ENCODE measurements at places on chromosomes 6 and 20.

GRCh38 chr6:143348531-143348930 lies 102.0 kb downstream of the ADAT2 start:
- no peak overlapping the region for H3K4me3 ChIP-seq
- H3K36me3 ChIP-seq, result no peaks in the 10 kb centered on the region
- DNase-seq, result peak; percentile 24
- peaks cover 7% of the 10 kb centered on the region for H3K4me1 ChIP-seq

DNA sequence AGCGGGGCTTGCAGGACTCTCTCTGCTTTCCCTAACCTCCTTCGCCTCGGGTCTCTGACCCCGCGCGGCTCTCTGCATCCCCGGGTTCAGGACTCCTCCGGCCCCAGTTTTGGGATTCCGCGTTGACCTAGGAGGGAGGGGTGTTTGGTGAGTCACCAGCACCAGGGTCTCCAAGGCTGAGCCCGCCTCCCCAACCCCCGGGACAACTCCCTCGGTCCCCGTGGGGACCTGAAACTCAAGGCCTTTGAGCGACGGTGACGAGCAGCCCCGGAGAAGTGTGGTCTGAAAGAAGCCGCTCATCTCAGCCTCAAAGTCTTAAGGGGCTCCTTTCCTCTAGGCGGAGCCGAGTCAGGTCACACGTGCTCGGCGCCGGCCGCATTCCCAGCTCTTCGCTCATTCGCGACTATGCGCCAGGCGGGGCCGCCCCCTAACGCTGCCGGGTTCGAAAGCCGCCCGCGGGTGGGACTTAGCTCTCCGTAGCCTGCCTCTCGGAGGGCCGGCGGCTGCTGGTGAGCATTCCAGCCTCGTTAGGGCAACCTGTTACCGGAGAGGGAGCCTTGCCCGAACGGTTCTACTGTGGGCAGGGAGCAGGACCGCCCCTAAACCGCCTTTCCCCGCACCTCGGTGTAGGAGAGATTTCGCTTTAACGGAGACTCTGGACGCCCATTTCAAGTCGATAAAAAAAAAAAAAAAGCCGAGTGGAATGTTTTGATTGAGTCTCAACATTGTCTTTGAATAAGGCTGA lies 3.0 kb upstream of the PRDM13 start:
- peak overlapping the region; percentile 33 for H3K4me3 ChIP-seq
- DNase-seq, result peak; percentile 56
- H3K27ac ChIP-seq, result no peak overlapping the region
- H3K36me3 ChIP-seq, result no peaks in the 10 kb centered on the region
- no peaks in the 10 kb centered on the region for H3K4me1 ChIP-seq

GRCh38 chr20:54132612-54133433 lies 41.0 kb downstream of the CYP24A1 start:
- peaks cover 29% of the 10 kb centered on the region for H3K4me1 ChIP-seq
- no peaks in the 10 kb centered on the region for H3K27me3 ChIP-seq
- H3K4me3 ChIP-seq, result peak overlapping the region; percentile 15
- H3K36me3 ChIP-seq, result no peaks in the 10 kb centered on the region
- H3K27ac ChIP-seq, result peak overlapping the region; percentile 90
- peak; percentile 98 for DNase-seq

DNA sequence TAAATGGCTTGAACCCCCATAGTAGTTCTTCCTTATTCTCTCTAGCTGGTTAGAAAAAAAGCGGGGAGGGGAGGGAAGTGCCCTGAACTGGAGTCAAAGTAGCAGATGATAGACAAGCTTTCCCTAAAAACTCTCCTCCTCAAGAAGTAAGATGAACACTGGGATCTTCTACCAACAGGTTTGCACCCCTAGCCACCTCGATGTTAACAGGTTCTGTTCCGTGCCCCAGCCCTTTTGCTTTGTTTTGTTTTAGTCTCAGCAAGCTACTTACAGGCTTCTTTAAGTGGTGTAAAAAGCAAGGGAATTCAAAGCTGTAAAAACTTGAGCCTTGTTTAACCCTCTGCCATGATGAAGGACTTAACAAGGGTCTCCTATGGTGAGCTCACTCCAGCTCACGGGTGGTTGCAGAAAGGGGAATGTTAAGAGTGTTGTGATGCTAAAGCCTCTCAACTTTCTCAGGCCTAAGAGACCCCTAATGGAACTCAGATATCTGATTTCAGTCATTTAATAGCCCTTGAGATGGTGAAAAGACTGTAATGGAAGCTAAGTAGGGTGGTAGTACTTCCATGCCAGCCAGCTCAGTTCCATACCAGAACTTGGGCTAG lies 106.0 kb downstream of the FOXO3 start:
- no peak overlapping the region for H3K4me3 ChIP-seq
- H3K27ac ChIP-seq, result no peak overlapping the region
- H3K36me3 ChIP-seq, result peaks cover 12% of the 10 kb centered on the region
- H3K4me1 ChIP-seq, result peaks cover 5% of the 10 kb centered on the region

GRCh38 chr6:46293641-46294316 lies 123.0 kb upstream of the ENPP5 start:
- H3K36me3 ChIP-seq, result no peaks in the 10 kb centered on the region
- no peaks in the 10 kb centered on the region for H3K4me1 ChIP-seq
- no peak for DNase-seq
- no peaks in the 10 kb centered on the region for H3K27me3 ChIP-seq
- no peak overlapping the region for H3K27ac ChIP-seq
